Pericardium fibroblast (primary cell): ENCODE measurements at places on chromosomes 11 and 22. TPM values are rescaled to one million over a fixed set of nuclear protein-coding genes. Genes with fewer than 3 reads are reported as not detected.

Gene BACE1
- 34.3 and 39.2 TPM in 2 replicates for total RNA-seq

Gene SRSF8
- total RNA-seq: 29.9 and 36.3 TPM in 2 replicates

Gene MYO7A
- total RNA-seq: 0.23 and 0.51 TPM in 2 replicates

Gene THY1
- 348 and 438 TPM in 2 replicates for total RNA-seq

Gene OR52E8
- total RNA-seq: not detected in 2 replicates

Gene LSP1
- 29.5 and 34.2 TPM in 2 replicates for total RNA-seq

Gene CUL5
- 14.3 and 28.6 TPM in 2 replicates for total RNA-seq

Gene CERK
- 20.4 and 25.9 TPM in 2 replicates for total RNA-seq
